Stimulated activated CD4-positive, alpha-beta T cell treated with anti-CD3 and anti-CD28 coated beads, Interleukin-15, amount 100 ng/mL, for 1 hour (primary cell): ENCODE measurements at places on chromosomes 3 and 15.

GRCh38 chr3:178513546-178514380 lies 22.5 kb upstream of the KCNMB2 start:
- no peak for DNase-seq

DNA sequence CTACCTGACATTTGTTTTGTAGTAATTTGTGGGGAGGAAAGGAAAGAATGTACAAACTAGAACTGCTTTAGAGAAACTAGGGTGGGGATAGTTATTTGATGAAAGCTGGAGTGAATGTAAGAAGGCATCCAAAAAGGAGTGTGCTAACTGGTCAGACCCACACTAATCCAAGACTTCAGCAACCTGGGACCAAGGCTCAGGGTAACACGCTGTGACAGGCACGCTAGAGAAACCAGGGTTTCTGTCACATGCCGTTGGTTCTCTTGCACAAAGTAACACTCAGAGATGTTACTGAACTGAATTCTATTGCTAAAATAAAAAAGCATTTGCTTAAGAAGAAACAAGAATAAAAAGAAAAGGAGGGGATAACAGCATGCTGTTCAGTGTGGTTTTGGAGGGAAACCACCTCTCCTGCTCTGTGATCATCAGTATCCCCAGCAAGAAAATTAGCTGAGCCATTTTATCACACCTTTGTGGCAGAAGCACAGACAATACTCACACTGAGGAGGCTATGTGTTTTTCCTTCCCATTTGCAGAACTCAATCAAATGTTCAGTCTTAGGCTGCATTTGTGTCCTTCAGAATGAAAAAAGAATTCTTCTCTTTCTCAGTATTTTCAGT lies 2.8 kb upstream of the CCDC80 start:
- DNase-seq, result no peak

DNA sequence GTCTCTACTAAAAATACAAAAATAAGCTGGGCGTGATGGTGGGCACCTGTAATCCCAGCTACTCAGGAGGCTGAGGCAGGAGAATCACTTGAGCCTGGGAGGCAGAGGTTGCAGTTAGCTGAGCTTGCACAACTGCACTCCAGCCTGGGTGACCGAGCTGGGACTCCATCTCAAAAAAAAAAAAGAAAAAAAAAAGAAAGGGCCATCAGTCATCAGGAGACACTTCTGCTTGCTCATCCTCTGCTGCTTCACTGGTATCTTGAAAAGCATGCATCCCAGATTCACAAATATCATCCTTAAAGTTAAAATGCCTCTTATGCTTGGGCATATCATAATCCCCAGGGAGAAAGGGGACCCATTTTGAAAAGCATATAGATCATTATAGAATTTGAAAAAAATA lies 176.6 kb upstream of the NR2F2 start:
- no peak for DNase-seq

- no peak for DNase-seq
Observed at GRCh38 chr3:141414800-141415462, 46.6 kb downstream of the ZBTB38 start.

DNA sequence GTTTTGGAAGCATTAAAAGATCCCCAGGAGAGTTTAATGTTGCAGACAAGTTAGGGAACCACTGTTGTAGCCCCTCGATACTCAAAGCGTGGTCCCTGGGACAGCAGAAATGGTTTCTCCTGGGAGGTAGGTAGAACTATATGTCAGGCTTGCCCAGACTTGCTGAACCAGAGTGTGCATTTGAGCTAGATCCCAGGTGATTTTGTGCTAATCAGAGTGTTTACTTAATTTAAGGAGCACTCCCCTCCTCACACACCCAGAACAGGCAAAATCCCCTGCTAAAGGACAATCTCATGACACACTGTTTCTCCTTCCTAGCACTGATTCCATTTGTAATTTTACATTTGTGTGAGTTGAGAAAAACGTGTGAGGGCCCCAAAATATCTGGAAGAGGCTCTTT lies 24.3 kb downstream of the LMCD1 start:
- no peak for DNase-seq

GRCh38 chr3:191425322-191425734 lies 35.6 kb upstream of the PYDC2 start:
- DNase-seq, result no peak

DNA sequence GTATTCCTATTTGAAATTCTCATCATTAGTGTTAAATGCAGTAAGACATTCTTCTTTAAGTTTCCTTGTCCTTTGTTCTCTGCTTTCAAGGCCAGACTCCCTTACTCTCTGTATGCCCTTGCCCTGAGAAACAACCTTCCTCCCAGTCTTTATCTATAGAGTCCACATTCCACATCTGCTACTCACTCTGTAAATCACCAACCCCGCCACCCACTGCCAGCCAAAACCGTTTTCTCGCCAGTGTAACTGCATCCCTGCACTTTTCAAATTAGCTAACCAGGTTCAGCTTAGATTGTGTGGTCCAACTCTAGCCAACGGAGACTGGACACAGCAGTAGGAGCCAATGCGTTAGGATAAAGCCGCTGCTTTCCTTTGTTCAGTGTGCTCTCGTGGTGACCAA lies 402.4 kb upstream of the PDZRN3 start:
- DNase-seq, result no peak

- no peak for DNase-seq
Observed at GRCh38 chr15:47971637-47972036, 149.2 kb upstream of the SLC24A5 start.

- no peak for DNase-seq
Observed at GRCh38 chr3:188881954-188882641, 289.7 kb upstream of the TPRG1 start.

GRCh38 chr3:116579840-116580239 lies 129.7 kb upstream of the TUSC7 start:
- no peak for DNase-seq

DNA sequence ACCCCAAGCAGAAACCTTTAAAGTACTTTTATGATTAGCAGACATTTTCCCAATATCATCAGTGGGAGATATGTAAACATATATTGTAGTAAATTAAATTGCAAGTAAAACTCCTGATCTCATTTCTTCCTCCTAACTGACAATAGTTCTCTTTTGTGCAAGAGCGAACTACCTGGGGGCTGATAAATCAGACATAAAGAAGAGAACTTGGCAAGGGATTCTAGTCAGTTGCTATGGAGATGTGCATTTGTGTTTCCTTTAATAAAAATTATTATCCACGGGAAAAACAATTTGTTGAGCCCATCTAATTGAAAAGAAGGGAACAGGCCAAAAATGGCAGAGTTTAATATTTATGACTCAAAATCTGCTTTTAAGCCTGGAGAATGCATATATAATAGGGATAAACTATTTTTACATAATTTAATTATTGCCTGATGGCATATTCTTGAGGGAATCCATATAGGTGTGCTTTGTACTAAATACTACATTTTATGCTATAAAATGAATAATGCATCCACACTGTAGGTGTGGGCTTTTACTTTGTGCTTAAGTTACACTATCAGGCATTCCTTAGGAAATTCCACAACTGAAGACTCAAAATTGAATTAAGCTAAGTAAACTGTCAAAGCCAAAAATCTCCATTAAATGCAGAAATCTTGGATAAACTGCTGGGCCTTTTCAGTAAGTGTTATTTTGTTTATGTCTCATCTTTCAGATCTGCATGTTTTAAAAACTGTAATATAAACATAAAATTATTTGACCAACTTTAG lies 258.1 kb downstream of the ERC2 start:
- DNase-seq, result no peak

- no peak for DNase-seq
Observed at GRCh38 chr3:174208161-174208560, 651.0 kb upstream of the NAALADL2 start.

GRCh38 chr3:151686257-151686656 lies 47.5 kb upstream of the AADACL2 start:
- no peak for DNase-seq

DNA sequence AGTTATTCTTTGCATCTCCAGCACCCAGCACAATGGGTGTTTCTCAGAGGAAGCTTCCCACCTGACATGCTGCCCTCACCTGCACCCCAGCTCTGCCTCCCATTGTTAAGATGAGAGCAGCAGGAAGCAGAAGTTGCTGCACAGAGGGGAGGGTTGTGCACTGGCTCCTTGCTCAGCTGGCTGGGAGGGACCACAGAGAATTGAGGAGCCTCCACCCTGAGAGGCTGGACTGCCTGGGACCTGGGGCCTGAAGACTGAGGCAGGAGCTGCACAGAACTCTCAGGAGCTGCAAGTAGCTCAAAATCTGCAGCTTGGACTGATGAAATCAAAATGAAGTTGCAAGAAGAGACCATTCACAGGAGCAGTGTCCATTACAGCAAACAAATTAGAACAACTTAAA lies 222.3 kb upstream of the LINGO1 start:
- DNase-seq, result no peak

DNA sequence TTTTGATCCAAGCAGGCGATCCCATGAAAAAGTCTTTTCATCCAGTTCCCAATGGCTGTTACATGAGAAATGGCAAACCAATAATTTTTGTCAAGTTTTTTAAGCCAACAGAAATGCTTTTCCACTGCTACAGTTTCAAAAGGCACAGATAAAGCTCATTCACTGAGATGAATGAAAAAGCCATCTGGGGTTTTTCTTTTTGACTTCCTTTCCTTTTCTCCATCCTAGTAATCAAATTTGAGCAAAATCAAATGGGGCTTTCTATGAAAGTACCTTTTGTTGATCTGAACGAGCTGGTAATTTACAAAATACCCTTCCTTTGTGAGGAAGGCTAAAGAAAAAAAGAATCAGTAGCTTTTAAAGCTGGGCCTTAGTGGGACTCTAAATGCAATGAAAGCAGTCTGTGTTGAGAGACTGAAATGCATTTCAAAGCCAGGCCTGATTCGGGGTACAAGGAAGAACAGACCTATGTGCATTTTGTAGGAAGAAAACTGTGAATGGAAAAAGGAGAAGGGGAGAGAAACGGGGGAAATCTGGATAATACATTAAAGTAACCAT lies 185.2 kb upstream of the DNAJC19 start:
- no peak for DNase-seq

DNA sequence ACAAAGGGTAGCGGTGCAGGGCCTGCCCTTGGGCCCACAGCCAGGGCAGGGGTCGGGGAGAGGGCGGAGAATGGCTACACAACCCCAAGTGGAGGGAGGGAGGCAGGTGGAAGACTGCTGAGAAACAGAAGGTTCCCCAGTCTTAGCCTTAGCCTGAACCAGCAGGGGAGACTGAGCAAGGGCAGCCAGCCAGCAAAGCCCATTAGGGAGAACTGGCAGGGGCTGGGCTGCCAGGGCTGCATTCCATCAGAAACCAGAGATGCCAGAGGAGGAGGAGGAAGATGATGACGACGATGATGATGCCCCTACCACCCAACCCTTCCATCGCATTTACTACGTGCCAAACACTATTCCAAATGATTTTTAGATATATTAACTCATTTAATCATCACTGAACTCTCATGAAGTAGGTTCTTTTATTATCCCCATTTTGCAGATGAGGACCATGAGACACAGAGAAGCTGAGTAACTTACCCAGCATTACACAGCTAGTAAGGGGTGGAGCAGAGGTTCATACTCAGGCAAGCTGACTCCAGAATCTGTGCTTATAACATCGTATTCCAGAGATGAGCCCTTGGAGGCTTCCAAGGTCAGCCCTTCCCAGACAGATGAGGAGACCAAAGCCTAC lies 8.7 kb downstream of the SEMA7A start:
- DNase-seq, result no peak

DNA sequence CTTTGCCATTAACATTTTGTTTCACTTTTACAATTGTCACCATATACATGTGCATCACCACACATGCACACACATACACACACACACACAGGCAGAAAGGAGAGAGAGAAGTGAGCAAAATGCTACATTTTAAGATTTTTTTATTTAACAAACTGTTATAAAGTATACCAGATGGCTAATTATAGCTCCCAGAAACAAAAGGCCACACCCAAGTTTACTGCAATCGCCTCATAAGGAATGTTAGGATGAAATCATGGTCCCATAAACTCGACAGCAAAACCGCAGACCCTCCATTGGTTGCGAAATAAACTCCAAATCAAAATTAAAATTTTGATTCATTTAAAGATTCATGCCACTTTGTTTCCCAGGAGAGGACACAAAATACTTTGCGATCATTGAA lies 16.1 kb upstream of the C15orf61 start:
- no peak for DNase-seq

DNA sequence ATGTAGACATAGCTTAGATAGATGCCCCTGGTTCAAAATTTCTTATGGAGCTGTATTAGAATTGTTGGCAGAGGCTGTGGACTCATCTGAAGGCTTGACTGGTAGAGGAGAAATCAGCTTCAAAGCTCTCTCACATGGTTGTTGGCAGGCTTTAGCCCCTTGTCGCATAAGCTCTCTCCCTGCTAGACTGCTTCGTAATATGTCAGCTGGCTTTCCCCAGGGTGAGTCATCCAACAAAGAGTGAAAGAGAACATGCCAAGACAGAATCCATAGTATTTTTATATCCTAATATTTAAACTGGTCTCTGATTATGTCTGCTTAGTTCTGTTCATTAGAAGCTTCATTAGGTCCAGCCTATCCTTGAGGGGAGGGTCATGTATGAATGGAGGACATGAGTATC lies 427.4 kb upstream of the NAALADL2 start:
- no peak for DNase-seq

DNA sequence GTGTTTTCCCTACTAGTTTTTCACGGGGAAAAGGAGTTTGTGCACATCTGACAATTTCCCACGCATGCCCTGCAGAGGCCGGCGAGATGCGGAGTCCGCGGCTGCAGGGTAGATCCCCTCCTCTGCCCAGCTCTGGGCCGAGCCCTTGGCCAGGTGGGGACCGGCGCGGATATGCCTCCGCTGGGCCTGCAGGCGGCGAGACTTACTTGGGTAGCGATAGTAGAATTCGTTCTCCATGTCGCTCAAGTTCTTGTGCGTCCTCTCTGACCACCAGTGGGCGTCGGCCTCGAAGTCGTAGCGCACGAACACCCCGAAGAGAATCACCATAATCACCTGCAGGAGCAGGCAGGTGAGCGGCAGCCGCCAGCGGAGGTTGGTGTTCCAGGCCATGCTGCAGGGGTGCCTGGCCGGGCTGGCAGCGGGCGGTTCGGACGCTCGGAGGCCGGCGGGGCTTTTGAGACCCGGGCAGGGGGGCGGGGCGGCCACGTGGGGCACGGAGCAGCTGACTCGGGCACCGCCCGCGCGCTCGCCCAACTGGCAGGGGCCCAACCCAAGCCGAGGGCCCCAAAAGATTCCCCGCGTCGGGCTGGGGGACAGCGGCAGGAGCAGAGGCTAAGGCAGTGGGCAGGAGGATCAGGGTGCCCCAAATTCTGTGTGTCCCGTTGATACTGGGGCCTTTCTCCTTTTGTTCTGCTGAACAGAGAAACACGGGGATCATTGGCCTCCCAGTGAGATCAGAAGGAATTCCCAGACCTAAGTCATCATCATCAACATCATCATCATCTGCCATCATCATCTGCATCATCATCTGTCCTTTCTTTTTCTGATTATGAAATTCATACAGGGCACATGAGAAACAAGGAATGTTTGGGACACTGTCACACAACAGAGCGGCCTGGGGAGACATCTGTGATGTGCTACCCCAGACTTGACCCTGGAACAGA lies at the start of gene RHCG:
RHCG (minus strand) TSS at position 429 of the 944 bp plus-strand sequence; CDS start at position 390, 39 bp downstream.
- DNase-seq, result no peak

GRCh38 chr3:144942093-144942837 lies 970.6 kb downstream of the DIPK2A start:
- no peak for DNase-seq
